ENCODE measurements at places on chromosomes 5 and 9.

DNA sequence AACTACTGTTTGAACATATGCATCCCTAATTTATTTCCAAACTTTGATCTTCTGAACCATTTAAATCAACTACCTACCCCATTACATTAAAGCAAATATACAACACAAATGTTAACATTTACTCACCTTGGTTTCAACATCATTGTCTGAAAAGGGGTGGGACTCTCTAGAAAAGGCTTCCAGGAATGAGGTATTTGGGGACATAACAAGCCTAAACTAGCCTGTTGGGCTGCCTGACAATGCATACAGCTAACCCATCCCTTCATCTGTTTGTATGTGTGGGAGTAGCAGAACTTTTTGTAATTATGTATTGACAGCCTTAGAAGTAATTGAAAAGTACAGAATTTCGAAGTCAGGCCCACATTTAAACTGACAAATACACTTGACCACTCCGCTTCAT lies 2225.9 kb upstream of the C9orf72 start:
- DNase-seq: no peak

DNA sequence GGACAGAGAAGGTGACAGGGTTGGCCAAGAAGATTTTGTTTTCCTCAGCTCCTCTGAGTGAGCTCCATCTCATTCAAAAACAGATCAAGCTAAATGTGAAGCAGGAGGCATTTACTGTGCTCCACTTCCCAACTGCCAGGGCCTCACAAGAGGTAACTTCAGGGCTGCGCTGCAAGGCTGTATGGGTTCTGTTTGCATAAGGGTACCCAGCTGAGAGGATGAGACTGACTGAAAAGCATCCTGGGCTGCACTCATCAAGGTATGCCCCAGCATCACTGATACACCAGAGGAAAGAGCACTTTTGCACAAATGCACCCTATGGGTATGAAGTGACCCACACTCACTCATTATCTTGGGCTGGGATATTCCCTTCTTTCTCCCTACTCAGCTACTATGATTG lies 316.2 kb upstream of the HAPLN1 start:
- no peak for DNase-seq

- DNase-seq: no peak
Observed at GRCh38 chr5:162852134-162852533, 585.3 kb upstream of the CCNG1 start.

- no peak for DNase-seq
Observed at GRCh38 chr9:37966412-37967013, 62.6 kb upstream of the SLC25A51 start.

- no peak for DNase-seq
Observed at GRCh38 chr5:62374090-62374489, 29.6 kb downstream of the DIMT1 start.

DNA sequence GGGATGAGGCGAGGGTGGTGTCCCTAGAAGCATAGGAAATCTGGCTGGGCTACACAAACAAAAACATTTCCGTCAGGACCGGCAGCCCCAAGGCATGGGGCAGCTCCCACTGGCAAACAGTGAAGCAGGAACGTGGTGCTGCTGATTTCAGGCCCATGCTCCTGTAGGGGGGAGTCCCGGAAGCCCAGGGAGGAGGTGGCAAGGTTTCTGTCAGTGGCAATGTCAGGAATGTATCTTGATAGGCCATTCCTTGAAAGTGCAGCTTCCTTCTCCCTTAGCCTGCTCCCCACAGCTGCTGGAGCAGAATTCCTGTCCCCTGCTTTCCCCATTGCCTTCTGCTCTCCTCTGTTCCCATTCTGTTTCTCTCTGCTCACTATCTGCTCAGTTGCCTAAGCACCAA lies 42.4 kb downstream of the MRRF start:
- DNase-seq: no peak

GRCh38 chr9:129500161-129500862 lies 120.6 kb downstream of the C9orf50 start:
- DNase-seq: no peak

DNA sequence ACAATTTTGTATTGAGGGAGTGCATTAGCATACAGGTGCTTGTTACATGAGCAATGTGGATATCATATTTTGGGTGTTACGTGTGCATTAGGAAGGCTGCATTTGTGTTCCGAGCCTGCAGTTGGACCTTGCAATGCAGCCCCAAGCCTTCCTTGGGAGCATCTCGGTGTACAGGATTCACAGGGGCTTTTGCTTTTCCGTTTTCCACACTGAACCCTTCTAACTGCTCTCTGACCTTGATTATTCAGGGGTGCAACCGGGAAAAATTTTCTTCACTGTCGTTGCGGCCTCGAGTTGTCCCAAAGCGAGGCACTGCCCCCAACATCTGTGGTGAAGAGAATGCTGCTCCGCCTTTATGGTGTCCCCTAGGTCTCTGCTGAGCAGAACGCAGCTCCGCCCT lies 80.1 kb upstream of the PLEKHG4B start:
- no peak for DNase-seq

DNA sequence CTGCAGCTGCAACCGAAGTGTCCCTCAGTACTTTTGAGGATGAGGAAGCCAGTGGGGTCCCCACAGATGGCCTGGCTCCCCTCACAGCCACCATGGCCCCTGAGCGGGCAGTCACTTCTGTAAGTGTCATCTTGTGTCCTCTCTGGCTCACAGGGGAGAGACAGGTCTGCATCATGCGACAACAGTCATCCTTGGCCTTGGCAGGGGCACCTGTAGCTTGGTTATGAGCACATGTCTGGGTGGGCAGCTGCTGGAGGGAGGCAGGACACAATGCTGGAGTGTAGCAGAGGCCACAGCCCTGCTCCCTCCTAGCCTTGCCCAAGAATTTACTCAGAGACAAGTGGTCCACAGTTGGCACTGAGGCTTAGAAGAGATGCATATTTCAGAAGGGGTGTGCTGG lies 71.7 kb downstream of the COL15A1 start:
- no peak for DNase-seq
